NCI-H1694 (cell line): ENCODE measurements at places on chromosomes 5 and 9.

DNA sequence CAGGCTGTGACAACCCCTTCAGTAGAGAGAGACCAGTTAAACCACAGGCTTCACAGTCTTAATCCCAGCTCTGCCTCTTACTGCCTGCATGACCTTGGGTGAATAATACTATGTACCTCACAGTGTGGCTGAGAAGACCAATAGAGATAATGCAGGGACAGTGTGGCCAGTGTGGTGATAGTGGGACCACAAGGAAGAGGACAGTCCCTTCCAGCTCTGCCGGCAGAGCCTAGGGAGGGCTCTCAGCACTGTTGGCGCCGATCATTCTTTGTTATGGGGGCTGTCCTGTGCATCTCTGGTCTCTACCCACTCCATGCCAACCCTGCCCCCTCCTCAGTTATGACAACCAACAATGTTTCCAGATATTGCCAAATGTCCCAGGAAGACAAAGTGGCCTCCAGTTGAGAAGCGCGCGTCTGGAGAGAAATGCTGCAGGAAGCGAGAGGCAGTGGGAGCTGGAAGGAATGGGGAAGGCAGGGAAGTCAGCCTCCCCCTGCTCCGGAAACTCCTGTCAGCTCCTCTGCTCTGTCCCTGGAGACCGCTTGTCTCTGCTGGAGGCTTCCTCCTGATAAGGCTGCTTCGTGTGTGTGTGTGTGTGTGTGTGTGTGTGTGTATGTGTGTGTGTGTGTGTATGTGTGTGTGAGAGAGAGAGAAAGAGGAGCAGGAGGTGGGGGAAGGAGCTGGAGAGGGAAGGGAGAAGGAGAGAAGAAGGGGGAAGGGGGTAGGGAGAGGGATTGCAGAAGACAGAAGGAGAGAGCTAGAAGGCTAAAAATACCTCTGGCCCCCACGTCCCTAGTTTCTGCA lies 31.8 kb upstream of the FABP6 start:
- no peak for DNase-seq

DNA sequence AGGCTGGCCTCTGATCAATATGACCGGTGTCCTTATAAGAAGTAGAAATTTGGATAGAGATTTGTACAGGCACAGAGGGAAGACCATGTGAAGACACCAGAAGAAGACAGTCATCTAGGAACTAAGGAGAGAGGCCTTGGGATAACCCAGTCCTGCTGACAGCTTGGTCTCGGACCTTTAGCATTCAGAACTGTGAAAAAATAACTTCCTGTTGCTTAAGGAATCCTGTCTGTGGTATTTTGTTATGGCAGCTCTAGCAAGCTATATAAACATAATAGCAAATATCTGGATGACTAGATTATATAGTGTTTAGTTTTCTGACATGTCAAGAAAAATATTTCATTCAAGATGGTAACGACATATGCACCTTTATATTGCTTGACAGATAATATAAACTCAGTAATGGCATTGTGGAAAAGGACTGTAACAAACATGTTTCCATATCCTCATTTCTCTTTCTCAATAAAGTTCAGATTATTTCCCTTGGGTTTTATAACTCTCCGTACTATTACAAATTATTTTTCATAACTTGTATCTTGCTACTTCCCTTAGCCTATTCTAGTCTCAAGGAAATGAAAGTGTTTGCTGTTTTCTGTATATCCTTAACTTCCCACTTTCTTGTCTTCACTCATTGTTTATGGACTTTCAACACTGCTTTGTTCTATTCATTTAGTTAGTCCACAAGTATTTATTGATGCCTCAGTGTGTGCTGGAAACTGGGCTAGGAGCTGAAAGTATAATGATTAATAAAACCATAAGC lies 62.4 kb downstream of the KIAA1958 start:
- DNase-seq = no peak

GRCh38 chr9:5743109-5743508 lies 89.8 kb downstream of the ERMP1 start:
- no peak for DNase-seq

- no peak for DNase-seq
These were observed 42.4 kb upstream of the AIF1L start for GRCh38 chr9:131053896-131054295.

DNA sequence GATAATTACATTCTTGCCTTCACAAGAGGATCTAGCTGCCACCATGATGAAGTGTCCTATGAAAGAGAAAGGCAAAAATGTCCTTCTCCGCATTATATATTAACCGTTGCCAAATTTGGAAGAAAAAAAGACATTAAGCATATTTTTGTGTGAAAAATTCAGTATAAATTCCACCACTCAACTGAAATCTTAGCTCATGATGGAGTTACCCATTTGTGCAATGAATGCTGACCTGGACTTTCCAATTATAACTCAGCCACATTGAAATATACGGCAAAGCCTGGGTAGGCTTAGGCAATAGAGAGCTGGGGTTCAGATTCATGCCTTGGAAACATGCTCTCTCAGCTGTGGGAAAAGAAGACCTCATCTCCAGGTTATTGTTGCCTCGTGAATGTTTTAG lies 71.3 kb upstream of the VCAN start:
- no peak for DNase-seq

DNA sequence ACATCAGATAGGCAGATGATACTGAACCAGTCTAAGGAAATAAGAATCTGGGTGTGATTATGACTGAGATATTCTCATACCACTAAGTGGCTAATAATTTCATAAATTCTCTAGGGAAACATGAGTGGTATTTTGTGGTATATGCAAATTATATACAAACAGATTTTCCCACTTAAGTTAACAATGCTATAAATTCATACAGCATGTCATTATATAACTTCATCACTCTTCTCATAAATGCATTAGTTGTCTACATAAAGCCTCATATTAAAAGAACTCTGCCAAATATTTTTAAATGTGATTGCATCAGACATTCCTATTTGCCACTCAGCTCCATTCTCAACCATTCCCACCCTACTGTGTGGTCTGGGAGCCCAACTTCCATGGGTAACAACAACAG lies 226.5 kb downstream of the TLE1 start:
- DNase-seq = no peak

DNA sequence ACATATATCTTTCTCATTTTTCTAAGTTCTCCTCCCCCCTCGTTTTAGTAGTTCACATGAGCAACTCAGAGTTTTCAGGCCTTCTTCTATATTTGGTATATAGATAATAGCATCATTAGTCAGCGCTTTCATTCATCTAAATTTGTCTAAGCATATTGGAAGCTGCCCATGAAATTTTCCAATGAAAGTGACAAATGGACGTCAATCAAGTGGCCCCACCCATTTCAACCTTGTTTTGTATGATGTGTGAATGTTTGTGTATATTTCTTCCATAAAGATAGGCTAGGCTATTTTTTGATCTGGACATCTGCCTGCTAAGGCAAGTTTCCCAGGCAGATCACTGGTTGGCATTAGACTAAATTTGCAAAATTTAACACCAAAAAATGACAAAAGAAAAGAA lies 104.0 kb upstream of the SSBP2 start:
- DNase-seq = peak; percentile 86

DNA sequence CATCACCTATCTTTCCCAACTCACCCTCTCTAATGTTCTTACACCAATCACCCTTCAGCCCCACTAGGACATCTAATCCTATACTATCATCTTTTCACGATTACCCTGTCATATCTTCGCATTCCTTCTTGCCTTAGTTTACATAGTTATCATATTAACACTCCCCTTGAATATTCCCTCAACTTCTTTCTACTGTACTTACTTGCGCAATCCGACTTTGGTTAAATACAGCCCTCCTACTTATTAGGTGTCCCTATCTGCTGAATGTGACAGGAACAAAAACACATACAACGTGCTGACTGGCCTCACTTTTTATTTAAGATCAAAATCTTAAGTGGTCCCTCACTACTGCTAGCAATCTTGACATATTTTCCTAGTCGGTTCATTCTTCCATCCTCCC lies 19.5 kb upstream of the HK3 start:
- DNase-seq = no peak
